Mesothelial cell of epicardium (in vitro differentiated cells): ENCODE measurements at places on chromosomes 2 and 18. TPM values are rescaled to one million over a fixed set of nuclear protein-coding genes. Genes with fewer than 3 reads are reported as not detected.
A peak's percentile ranks its signal among the peaks of the same experiment; 100 is the strongest.

DNA sequence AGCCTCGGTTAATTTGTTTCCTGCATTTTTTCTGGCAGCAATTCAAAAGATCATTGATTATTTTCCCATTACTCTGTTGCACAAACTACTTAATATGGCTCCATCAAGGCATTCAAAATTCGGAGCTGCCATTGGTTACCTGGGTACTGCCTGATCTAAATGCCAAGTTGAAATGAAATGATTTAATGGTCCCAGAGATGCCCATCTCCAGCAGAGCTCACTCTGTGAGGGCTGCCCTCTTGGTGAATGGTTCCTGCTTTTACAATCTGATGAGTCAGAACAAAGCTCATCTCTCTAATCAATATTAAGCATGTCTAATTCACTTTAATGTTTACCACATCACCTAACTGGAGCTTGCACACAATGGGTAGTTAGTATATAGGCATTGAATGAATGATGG lies 126.1 kb downstream of the CTNNA2 start:
- no peak overlapping the region for H3K4me3 ChIP-seq
- peaks cover 3% of the 10 kb centered on the region for H3K4me1 ChIP-seq
- no peaks in the 10 kb centered on the region for H3K36me3 ChIP-seq

- peaks cover 28% of the 10 kb centered on the region for H3K27me3 ChIP-seq
- no peak overlapping the region for H3K27ac ChIP-seq
- no peak for DNase-seq
- H3K36me3 ChIP-seq: no peaks in the 10 kb centered on the region
These were observed 19.8 kb upstream of the HK2 start for GRCh38 chr2:74814102-74814501.

GRCh38 chr2:31428001-31428418 lies 13.5 kb upstream of the XDH start:
- no peaks in the 10 kb centered on the region for H3K36me3 ChIP-seq
- no peak for DNase-seq
- no peak overlapping the region for H3K27ac ChIP-seq
- peaks cover 3% of the 10 kb centered on the region for H3K27me3 ChIP-seq
- no peaks in the 10 kb centered on the region for H3K4me1 ChIP-seq

DNA sequence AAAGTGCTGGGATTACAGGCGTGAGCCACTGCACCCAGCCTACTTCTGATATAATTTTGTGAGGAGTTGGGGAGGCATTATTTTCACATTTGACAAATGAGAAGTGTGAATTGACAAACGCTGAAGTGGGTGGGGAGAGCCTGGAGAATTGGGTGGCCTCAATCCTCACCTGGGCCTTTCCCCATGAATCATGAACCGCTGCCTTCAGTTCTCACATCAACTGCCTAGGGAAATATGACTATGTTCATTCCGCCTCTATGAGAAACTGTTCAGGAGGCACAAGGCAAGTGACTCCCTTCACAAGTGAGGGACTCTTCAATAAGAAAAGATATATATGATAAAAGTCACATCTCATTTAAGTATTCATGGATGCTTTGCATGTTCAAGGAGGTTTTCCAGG lies 96.6 kb upstream of the RND3 start:
- DNase-seq: no peak
- no peak overlapping the region for H3K27ac ChIP-seq
- peaks cover 7% of the 10 kb centered on the region for H3K36me3 ChIP-seq
- H3K27me3 ChIP-seq: no peaks in the 10 kb centered on the region
- peaks cover 21% of the 10 kb centered on the region for H3K4me1 ChIP-seq

DNA sequence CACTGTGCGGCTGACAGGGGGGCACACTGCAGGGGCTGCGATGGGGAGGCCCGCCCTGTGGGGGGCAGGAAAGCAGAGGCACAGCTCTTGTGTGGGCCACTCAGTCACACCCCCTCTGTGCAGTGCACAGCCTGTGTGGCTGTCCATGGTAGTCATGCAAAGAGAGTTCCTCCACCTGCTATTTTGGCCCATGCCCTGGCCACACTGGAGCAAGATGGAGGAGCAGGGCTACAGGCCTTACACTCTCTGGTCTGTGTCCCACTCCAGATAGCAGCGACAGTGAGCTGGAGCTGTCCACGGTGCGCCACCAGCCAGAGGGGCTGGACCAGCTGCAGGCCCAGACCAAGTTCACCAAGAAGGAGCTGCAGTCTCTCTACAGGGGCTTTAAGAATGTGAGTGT lies 28.5 kb upstream of the FAHD2A start:
- H3K27ac ChIP-seq: no peak overlapping the region
- DNase-seq: no peak
- no peaks in the 10 kb centered on the region for H3K36me3 ChIP-seq
- no peaks in the 10 kb centered on the region for H3K4me1 ChIP-seq
- H3K4me3 ChIP-seq: no peak overlapping the region
- peaks cover 34% of the 10 kb centered on the region for H3K27me3 ChIP-seq

Gene RIOK3
- 41.7 to 44.2 TPM (median 42.0 TPM) in 3 replicates for total RNA-seq

DNA sequence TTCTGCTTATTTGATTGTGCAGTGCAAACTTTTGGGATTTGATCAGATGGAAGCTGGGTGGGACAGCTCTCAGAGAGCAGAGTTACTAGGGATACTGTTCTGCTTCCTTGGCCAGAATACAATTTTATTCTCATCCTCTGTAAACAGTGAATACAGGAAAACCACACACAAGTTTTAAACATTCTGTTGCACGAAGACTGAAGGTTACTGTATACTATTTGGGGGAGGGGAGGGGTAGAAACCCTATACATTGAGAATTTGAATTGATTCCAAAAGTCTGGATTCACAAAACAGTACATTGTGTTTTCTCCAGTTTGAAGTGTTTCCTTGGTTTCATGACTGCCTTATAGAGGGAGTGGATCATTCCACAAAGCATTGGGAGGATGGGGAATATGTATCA lies 149.9 kb downstream of the SETBP1 start:
- peak overlapping the region; percentile 17 for H3K27ac ChIP-seq
- H3K36me3 ChIP-seq: no peaks in the 10 kb centered on the region
- H3K4me3 ChIP-seq: no peak overlapping the region
- DNase-seq: no peak

- DNase-seq: no peak
- no peak overlapping the region for H3K27ac ChIP-seq
- no peak overlapping the region for H3K4me3 ChIP-seq
- no peaks in the 10 kb centered on the region for H3K27me3 ChIP-seq
These were observed 9.0 kb downstream of the MBP start for GRCh38 chr18:77123320-77124231.

DNA sequence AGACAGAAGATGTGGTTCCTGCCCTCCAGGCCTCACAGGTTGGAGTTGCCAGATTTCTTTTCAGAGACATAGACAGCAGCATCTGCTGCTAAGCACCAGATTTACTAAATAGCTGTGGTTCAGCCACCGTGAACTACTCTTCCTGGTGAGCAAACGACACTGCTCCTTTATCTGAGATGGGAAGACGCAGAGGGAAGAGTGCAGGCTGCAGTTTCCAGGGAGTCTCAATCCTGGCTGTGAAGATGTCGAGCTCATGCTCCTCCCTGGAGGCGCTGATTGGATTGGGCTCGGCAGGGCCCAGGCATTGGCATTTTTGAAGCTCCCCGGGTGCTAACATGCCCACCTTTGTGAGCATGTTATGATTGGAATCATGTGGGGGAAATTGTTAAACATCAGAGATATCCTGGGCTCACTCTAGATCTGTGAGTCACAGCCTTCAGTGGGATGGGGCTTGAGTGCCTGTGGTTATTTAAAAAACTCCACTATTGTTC lies 314.8 kb downstream of the TSN start:
- no peak overlapping the region for H3K4me3 ChIP-seq
- peaks cover 3% of the 10 kb centered on the region for H3K27me3 ChIP-seq
- H3K36me3 ChIP-seq: no peaks in the 10 kb centered on the region
- no peaks in the 10 kb centered on the region for H3K4me1 ChIP-seq

DNA sequence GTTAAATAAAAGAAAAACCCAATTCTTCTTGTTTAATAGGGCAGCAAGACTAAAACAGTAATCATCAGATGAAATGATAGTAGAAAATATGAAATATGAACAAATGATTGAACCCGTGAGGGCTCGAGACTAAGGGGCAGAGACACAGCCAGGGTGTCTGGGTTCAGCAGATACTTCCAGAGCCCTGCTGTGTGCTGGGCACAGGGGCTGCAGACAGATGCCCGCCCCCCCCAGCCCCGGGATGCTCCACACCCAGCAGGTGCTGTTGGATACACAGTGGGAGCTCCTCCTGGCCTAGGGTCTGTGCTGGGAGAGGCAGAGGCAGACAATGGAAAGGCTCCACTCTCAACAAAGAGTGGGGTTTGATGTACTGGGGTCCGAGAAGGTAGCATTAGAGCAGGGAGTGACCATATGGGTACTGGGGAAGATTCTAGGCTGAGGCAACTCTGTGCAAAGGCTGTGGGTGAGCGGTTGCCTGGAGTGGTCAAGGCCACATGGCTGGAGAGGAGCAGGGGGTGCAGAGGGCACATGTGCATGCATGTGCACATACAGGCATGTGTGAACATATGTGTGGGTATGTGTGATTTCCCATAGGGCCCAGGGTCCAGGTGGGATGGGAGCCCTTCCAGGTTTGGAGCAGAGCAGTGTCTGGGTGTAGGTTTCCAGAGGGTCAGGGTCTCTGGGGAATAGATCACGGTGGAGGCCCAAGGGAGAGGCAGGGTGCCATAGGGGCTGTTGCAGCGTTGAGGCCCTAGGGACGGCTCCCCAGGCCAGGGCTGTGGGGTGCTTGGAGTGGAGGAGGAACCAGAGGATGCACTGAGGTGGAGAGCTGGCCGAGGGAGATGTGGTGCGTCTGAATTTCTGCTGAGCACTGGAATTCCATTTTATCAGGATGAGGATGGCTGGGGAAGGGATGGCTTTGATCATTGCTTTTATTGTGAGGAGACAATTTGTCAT lies 36.7 kb downstream of the LDLRAD4 start:
- no peak overlapping the region for H3K27ac ChIP-seq
- H3K4me3 ChIP-seq: no peak overlapping the region
- H3K27me3 ChIP-seq: peaks cover 4% of the 10 kb centered on the region

DNA sequence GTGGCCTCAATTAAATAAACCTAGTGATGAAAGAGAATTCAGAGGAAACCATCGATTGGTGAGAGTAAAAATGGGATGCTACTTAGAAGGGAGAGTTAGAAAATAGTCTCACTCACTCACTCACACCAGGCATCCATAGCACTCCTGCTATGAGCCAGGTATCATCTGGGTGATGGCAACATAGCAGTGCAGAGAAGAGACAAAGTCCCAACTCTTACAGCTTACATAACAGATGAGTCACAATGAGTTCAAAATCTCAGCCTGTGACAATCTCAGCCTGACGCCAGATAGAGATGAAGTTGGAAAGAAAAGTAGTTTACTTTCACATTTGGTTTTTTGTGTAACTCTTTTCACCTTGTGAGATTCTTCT lies 55.4 kb upstream of the THOC1 start:
- no peaks in the 10 kb centered on the region for H3K27me3 ChIP-seq
- peaks cover 30% of the 10 kb centered on the region for H3K36me3 ChIP-seq
- H3K4me3 ChIP-seq: no peak overlapping the region
- peaks cover 31% of the 10 kb centered on the region for H3K4me1 ChIP-seq
- peak overlapping the region; percentile 22 for H3K27ac ChIP-seq

DNA sequence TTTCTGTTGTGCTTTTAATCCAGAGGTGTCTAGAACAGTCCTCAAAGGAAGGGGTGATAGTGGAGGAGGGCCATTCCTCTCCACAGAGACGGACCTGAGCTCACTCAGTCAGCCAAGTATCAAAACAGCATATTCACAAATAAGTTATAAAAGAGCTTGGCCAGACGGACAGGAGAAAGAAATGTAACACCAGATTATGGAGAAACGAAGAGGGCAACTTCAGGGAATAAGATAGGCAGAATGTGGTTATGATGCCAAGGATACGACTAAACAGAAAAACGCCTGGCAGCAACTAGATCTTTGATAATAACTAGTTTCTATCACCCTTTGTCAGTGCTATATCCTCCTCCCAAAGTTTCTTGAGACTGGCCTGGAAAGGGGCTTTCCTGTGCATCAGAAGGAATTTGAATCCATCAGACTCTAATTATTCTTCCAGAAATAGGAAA lies 42.5 kb downstream of the MAP4K3 start:
- no peak for DNase-seq
- no peak overlapping the region for H3K4me3 ChIP-seq
- no peaks in the 10 kb centered on the region for H3K27me3 ChIP-seq

DNA sequence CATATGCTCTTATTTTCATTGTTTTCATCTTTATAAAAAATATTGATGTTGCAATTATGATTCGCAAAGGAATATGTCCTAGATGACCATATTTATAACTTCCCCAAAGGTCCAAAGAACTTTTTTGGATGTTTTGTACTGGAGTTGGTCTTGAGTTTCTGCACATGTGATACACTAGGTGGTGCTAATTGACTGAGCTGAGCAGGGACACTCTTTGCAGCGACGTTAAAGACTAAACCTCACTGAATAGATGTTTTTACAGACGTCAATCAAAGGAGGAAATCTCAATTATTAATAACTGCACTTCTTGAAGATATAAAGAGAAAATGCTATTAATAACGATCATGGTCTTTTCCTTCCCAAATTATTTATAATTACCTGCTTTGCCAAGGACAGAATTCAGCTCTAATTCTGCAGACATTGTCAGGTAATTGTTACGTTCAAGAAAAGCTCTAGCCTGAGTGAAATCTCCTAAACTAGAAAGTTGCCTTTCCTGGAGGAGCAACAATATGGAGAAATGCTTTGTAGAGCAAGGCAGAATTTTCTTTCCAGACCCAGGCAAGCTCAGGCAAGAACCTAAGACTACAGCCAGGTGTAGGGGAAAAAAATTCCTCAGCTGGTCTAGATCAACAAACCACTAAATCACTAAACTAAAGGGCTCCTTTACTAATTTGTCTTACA lies 119.3 kb upstream of the RBBP8 start:
- peaks cover 41% of the 10 kb centered on the region for H3K4me1 ChIP-seq
- DNase-seq: no peak
- peak overlapping the region; percentile 84 for H3K27ac ChIP-seq
- peaks cover 9% of the 10 kb centered on the region for H3K27me3 ChIP-seq

Gene ALK
- 0.09 to 0.23 TPM (median 0.13 TPM) in 3 replicates for total RNA-seq

Gene MROH2A
- not detected in 3 replicates for total RNA-seq

- peak overlapping the region; percentile 7 for H3K27ac ChIP-seq
- DNase-seq: no peak
- peaks cover 15% of the 10 kb centered on the region for H3K4me1 ChIP-seq
- no peaks in the 10 kb centered on the region for H3K36me3 ChIP-seq
These were observed 93.5 kb upstream of the B3GNT2 start for GRCh38 chr2:62102402-62102920.
